IPS-NIHi11 (cell line): ENCODE measurements at places on chromosomes 11 and 22.

DNA sequence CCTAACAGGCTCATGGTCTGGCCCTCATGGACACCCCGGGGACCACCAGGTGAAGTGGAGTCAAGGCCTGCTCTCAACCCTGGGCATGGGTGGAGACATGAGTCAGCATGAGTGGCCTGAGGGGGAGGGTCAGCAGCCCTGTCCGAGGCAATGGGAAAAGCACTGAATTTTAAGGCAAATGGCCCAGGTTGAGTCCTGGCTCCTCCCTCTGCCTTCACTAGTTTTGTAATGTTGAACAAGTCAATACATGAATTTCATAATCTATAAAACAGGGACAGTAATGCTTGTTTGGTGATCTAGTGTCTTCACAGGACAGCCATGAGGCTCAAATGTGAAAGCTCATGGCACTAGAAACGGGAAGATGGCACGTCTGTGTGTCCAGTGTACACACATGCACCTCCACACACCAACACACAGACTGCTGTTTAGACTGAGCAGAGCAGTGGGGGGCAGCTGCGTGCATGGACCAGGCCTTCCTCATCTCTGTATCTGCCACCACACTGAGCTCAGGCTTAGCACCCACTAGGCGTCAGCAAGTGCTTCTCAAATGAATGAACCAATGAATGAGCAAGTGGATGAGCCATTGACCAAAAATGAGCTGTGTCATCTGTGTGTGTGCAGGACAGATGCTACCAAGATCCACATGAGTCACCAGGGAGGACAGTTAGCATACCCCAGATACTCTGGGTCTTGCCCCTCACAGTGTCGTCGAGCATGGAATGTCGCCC is 63.4 kb downstream of the NRXN2 start:
- no peak for DNase-seq

DNA sequence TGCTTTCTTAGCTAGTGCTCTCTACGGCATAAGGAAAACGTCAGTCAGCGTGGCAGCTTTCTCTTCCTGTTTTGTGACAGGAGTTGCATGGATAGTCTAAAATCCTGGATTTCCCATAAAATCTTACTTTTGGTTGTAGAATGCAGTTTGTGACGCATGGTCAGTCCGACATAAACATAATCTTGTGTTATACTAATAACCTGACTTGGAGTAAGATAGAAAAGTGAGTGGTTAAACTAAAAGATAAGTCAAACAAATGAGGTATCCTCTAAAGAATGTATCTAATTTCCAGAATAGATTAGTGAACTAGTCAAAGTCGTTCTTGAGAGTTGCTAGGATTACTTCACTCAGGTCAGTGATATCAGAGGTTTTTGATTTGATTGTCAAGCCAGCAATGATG is 157.6 kb downstream of the PGR start:
- no peak for DNase-seq

GRCh38 chr11:123178186-123178585 is 16.9 kb downstream of the CLMP start:
- DNase-seq: no peak

- DNase-seq: no peak
These were observed 102.7 kb upstream of the TRPC6 start for GRCh38 chr11:101686514-101686913.

GRCh38 chr22:29054251-29054767 is 7.3 kb downstream of the C22orf31 start:
- DNase-seq: no peak

DNA sequence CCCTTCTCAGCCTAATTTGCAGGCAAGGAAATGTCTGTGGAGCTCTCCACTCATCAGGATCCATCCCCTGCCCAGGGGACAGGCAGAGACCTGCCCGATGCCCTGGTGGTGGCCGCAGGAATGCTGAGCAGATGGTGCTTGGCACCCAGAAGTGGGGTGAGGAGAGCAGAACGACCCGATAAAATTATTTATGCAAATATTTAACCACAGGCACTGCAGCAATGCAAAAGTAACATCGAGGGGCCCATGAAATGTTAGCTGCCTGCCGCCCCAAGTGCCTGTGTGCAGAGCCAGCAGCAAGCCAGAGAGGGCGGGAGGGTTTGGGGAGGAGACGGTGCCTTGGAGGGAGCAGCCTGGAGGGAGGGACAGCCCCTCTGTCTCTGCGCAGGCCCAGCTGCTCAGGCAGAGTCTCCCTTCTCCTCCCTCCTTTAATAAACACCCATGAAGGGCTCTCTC is 205.5 kb downstream of the CTTN start:
- no peak for DNase-seq

GRCh38 chr11:62919898-62920640 is 1.1 kb downstream of the CHRM1 start:
- DNase-seq: no peak

GRCh38 chr11:126378763-126379162 is 23.3 kb downstream of the ST3GAL4 start:
- DNase-seq: no peak
